ENCODE measurements at places on chromosomes 2 and 18.

GRCh38 chr2:45466053-45466452, 145.0 kb downstream of the SRBD1 start:
- DNase-seq: no peak

DNA sequence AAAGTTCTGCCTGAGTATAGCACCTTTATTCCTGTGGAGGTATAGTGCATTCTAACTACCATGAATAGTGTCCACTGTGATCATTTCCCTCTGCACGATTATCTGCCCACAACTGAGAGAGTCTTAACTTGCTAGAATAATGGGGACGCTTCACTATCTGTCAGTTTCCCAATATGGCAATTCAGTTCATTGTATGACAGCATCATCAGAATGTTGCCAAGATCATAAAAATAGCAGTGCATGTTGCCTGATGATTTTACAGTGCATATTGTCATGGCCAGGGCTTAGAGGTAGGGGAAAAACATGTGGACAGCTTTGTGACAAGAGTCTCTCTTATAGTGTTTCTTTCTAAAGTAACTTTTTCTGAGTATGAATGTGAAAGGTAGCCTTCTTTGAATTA, 6.1 kb downstream of the RASGRP3 start:
- DNase-seq: no peak

DNA sequence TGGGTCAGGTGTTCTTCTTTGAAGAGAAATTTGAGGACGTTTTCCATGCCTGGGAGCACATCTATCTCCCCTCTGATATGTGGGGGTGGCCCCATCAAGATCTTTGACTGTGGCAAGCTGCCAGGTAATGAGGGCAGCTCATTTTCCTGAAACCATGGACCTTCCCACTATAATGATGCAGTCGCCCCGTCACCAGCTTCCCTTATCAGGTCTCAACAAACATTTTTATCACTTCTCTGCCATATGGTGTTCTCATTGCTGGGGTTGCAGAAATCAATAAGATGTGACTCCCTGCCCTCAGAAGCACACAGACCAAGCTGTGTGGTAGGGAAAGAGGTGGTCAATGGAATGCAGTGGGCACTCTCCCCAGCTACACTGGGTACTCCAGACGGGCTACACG, 48.4 kb upstream of the B3GNT7 start:
- no peak for DNase-seq

- peak; percentile 2 for DNase-seq
Observed at GRCh38 chr2:39851651-39852110, 72.6 kb upstream of the THUMPD2 start.

DNA sequence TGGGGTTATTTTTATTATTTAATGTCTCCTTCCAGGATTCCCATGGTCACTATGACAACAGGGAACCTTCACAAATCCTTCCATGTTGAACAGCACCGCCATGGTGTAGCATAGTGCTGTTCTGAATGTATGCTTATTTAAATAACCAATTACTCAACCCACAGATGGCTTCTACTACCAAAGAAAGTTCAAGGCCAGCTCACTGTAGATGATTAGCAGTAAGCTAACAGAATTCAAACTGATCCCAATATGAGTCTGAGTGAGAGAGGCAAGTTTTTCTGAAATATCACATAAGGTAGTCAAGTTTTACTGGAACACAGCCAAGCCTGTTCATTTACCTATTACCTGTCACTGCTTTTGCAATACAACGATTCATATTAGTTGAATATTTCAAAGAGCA, 51.2 kb downstream of the CLASP1 start:
- no peak for DNase-seq

DNA sequence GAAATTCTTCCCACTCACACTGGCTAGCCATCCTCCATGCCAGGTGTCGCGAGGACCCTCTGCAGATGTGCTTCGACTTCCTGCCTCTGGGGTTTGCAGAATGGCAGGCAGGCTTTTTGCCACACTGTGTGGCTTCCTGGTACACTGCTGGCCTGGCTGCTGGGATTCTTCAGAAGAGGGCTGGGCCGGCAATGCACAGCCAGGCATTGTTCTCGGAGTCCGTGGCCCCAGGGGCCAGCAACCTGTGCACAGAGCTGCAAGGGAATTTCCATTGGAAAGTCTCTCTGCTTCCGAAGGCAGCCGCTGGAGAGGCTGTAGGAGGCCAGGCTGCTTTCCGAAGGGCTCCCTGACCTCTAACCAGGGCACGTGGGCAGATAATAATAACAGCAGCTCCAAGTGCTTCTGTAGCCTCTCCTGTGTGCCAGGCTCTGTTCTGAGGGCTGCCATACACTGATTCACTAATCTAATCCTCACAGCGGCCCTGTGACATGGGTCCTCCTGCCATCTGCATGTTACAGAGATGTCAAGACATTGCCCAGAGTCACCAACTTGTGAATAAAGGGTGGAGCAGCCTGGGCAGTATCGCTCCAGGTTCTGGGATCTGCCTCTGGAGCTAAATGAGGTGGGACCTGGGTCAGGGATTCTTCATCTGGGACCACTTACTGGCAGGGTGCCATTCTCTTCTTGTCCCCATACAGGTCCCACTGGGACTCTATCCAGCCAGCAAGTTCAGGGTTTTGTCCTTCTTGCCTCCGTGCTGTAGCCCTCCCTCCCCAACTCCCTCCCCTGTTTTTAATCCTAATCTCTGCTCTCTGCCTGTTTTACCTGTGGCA, 5.0 kb downstream of the LDLRAD4 start:
- no peak for DNase-seq

DNA sequence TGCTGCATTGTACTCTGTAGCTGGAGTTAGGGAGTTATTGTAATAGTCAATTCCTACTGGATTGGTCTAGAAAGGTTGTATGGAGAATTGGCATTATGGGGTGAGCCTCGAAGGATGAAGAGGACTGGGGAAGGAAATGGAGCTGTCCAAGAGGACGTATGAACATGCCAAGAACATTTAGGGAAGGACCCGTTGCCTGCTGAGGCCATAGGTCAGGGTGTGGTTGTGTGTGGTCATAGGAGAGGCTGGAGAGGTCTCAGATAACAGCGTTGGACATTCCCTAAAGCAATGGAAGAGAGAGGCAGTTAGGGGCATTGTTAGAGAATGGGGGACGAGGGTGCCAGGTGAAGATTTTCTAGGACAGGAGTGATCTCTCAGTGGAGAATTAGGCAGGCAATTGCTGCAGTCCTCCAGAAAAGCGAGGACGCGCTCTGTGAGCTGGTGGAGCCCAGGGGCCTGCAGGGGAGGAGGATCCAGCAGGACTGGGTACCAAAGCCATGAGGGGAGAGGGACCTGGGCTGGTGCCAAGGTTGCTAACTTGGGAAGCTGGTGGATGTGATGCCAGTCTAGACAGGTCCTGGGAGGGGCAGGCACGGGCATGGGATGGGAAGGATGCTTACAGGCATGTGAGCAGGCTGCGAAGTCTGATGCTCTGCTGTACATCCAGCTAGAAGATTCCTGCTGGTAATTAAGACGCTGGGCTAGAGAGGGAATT, 9.4 kb upstream of the PSD4 start:
- DNase-seq: no peak

- DNase-seq: no peak
Observed at GRCh38 chr2:5070257-5070656, 621.9 kb upstream of the SOX11 start.

GRCh38 chr2:147718831-147719230, 126.0 kb upstream of the ACVR2A start:
- DNase-seq: no peak

DNA sequence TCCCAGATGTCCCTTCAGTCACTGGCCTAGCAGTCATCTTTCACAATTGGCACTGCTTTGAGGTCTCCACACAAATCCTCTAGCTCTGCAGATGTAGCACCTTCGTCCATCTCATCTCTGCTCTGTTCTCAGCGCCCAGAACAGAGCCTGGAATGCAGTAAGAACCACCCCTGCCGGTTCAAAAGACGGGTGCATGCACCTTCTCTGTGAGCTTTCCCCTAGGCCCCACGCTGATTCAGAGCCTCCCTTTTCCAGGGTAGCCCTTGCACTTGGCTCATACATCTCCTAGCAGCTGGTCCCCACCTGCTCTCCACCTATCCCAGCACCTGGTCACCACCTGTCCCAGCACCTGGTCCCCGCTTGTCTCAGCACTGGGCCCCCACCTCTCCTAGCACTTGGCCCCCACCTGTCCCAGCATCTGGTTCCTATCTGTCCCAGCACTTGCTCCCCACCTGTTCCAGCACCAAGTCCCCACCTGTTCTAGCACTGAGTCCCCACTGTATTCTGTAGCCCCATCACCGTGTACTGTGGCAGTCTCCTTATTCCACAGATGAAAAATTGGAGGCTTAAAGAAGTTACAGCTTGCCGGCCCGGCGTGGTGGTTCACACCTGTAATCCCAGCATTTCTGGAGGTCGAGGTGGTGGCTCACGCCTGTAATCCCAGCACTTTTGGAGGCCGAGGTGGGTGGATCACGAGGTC, 4.7 kb upstream of the KCNF1 start:
- no peak for DNase-seq

DNA sequence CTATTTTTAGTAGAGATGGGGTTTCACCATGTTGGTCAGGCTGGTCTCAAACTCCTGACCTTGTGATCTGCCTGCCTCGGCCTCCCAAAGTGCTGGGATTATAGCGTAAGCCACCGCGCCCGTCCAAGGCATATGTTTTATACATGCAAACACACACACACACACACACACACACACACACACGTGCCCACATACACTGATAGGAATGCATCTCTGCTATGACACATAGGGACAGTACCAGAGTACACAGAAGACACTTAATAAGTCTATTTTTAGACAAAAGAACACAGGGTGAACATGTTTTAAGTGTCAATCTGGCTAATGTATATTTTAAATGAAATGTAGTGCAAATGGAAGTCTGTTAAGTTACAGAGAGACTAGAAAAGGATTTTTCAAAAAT, 10.7 kb upstream of the RNF103 start:
- no peak for DNase-seq

- DNase-seq: no peak
Observed at GRCh38 chr2:119481501-119482455, 42.5 kb downstream of the SCTR start.

- no peak for DNase-seq
Observed at GRCh38 chr2:201758873-201759272, 21.9 kb downstream of the ALS2 start.

- DNase-seq: no peak
Observed at GRCh38 chr18:35811896-35812295, 160.6 kb upstream of the RMP24 start.

- no peak for DNase-seq
Observed at GRCh38 chr2:36705326-36706020, 9.0 kb downstream of the VIT start.

- DNase-seq: no peak
Observed at GRCh38 chr2:38080346-38080745, 4.4 kb upstream of the CYP1B1 start.

- peak; percentile 99 for DNase-seq
Observed at GRCh38 chr2:3518496-3519254, 656 bp downstream of the ADI1 start.

GRCh38 chr2:27842894-27843293, 47.3 kb downstream of the RBKS start:
- no peak for DNase-seq

DNA sequence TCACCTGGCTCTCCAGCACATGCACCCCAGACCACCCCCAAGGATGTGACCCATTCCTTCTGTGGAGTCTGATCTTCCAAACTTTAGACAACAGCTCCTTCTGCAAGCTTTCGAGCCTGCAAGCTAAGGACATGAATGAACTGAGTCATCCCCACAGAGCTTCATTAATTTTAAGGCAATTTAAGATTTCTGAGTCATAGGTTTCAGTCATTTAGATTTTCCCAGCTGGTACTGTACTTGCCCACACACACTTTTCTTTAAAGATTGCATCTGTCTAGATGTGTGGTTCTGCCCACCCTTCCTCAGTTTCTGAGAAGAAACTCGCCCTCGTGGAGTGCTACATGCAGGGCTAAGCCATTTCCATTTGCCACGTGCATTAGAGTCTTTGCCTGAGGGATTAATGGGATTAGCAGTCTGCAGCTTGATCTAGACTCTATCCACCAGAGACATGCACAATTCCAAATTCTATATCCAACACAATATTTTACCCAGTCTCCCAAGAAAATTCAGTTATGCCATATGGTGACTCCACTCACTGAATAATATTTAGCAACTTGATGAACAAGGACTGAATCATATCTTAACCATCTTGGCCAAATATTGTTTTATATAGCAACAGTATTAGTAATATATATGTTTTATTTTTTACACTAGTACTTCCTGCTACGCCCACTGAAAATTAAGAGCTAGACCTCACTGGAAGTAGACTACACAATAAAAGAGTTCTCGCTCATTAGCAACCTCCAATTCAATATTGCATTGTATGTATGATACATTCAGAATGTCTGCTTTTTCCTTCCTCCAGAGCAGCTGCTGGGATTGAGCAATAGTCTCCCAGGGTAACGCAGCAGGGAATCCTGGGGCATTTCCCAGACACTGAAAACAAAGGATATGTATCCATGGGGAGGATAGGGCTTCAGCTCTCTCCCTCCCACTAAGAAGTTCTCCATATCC, 14.3 kb upstream of the TRIB2 start:
- DNase-seq: peak; percentile 26

- DNase-seq: no peak
Observed at GRCh38 chr18:23857756-23858155, 156.8 kb upstream of the TTC39C start.

- DNase-seq: no peak
Observed at GRCh38 chr2:110780461-110780860, 48.1 kb downstream of the ACOXL start.

DNA sequence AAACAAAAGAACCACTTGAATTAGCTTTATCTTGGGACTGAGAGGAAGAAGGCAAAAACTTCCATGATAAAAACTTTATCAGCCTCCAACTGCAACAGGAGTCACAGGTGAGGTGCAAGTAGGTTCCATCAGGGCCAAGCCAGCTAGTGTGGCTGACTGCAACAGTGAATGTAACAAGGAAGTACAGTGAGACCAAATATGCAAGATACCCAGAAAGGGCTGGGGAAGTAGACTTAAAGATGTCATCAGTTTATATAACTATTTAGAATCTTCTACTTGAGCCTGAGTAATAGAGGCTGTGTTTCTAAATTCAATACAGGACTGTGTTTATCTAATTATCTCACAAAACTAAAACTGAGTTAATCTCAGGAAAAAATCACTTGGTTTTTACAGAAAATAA, 14.8 kb downstream of the PLEKHM3 start:
- no peak for DNase-seq

- DNase-seq: no peak
Observed at GRCh38 chr2:8437228-8437948, 244.5 kb upstream of the ID2 start.

DNA sequence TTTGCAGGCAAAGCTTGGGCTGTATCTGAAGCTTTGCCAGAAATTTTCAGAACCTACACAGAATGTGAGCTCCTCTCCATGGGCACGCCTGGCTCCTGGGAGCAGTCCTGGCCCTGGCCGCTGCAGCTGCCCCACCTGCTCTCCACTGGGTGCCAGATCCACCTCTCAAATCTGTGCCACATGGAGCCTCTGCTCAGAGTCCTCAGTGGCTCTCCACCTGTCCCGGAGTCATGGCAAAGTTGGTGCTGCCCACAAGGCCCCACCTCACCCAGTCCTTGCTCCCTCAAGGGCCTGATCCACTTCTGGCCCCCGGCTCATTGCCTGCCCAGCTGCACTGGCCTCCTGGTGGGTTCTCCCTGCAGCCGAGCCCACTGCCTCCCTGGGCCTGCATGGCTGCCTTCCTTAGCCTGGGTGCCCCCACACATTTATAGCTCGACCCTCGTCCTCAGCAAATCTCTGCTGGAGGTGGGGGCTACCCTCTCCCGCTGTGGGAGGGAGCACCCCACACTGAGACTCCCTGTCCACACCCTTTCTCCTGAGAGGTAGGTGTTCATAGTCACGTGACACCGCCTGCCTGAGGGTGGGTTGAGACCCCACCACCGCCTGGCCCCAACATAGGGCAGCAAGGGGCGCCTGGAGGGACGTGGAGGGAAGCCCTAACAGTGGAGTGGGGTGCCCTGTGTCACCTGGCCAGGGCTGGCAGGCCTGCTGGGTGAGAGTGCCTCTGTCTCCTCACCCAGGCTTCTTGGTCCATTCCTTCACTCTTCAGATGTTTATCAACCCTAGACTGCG, 224.1 kb downstream of the SH3RF3 start:
- DNase-seq: no peak
